Placental pericyte (primary cell): ENCODE measurements at places on chromosomes 1 and 21. TPM values are rescaled to one million over a fixed set of nuclear protein-coding genes. Genes with fewer than 3 reads are reported as not detected.

MLLT11 gene
- 2.8 and 10.7 TPM in 2 replicates for total RNA-seq

RXRG gene
- not detected in 2 replicates for total RNA-seq

AMY1B gene
- total RNA-seq = not detected in 2 replicates

TAS1R1 gene
- under 0.01 and 0.14 TPM in 2 replicates for total RNA-seq

CELA2B gene
- total RNA-seq = not detected in 2 replicates

ST6GALNAC5 gene
- total RNA-seq = 7.3 and 20.6 TPM in 2 replicates

DISP3 gene
- under 0.01 TPM in 1 of 2 replicates, not detected in the other for total RNA-seq

ALDH9A1 gene
- total RNA-seq = 71.6 and 86.2 TPM in 2 replicates

CACNA1S gene
- not detected in 2 replicates for total RNA-seq

C1orf185 gene
- total RNA-seq = not detected in 2 replicates

BLACAT1 gene
- total RNA-seq = not detected in 2 replicates

LELP1 gene
- not detected in 2 replicates for total RNA-seq

SSU72 gene
- 91.5 and 111 TPM in 2 replicates for total RNA-seq

TMPRSS3 gene
- not detected in 2 replicates for total RNA-seq

STYXL2 gene
- total RNA-seq = not detected in 2 replicates

PRRX1 gene
- 68.1 and 370 TPM in 2 replicates for total RNA-seq

DNMT3L gene
- total RNA-seq = not detected in 2 replicates

PFDN2 gene
- 29.8 and 78.3 TPM in 2 replicates for total RNA-seq

CCDC17 gene
- total RNA-seq = 1.1 and 1.4 TPM in 2 replicates

CYP4A11 gene
- total RNA-seq = not detected in 2 replicates

AMPD1 gene
- total RNA-seq = not detected in 2 replicates

CDA gene
- total RNA-seq = 0.66 and 2.0 TPM in 2 replicates

PAQR6 gene
- 0.29 and 0.44 TPM in 2 replicates for total RNA-seq

S100A7A gene
- total RNA-seq = not detected in 2 replicates

GALNT2 gene
- 89.0 and 93.0 TPM in 2 replicates for total RNA-seq

SPRR1B gene
- total RNA-seq = not detected in 2 replicates

LORICRIN gene
- total RNA-seq = not detected in 2 replicates

LYPD8 gene
- total RNA-seq = 0.14 TPM in 1 of 2 replicates, not detected in the other

TSPAN1 gene
- total RNA-seq = 0.86 and 1.8 TPM in 2 replicates

FCRL6 gene
- total RNA-seq = not detected in 2 replicates

SPRR2A gene
- total RNA-seq = not detected in 2 replicates

RGS13 gene
- total RNA-seq = not detected in 2 replicates

SUMO3 gene
- total RNA-seq = 65.9 and 105 TPM in 2 replicates

PTGFR gene
- 4.6 and 9.3 TPM in 2 replicates for total RNA-seq
